ENCODE measurements at places on chromosomes 2 and 18.

DNA sequence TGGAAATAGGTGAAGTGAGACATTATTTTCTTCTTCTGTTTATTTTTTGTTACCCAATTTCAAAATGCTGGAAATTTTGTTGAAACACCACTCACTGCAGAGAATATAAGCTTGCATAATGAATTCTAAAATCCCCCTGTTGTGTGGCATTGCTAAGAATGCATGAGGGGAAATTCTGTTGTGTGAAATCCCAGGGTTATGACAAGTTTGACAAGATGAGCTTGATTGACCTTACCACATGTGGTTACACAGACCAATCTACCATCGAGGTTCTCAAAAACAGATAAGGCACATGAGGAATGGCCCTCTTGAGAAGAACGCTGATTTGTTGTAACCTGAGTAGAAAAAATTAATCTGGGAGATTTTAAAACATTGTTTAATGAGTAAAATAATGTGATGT is 261.6 kb upstream of the MMADHC start:
- DNase-seq: no peak

GRCh38 chr18:48558248-48558647 is 19.4 kb downstream of the CTIF start:
- no peak for DNase-seq

- DNase-seq: no peak
Measured at GRCh38 chr2:133515271-133515670, 53.0 kb downstream of the NCKAP5 start.

GRCh38 chr2:37454851-37455762 is 110.7 kb downstream of the QPCT start:
- DNase-seq: peak; percentile 8

DNA sequence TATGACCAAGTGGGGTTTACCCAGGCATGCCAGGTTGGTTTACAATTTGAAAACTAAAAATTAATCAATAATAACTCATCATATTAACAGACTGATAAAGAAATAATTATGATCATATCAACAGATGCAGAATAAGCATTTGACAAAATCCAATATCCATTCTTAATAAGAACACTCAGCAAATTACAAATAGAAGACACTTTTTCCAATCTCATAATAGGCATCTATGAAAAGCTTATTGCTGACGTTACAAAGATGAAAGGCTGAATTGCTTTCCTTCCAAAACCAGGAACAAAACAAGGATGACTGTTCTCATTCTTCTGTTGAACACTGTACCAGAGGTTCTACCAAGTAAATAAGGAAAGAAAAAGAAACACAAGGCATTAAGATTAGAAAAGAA is 55.1 kb upstream of the C2orf15 start:
- no peak for DNase-seq

DNA sequence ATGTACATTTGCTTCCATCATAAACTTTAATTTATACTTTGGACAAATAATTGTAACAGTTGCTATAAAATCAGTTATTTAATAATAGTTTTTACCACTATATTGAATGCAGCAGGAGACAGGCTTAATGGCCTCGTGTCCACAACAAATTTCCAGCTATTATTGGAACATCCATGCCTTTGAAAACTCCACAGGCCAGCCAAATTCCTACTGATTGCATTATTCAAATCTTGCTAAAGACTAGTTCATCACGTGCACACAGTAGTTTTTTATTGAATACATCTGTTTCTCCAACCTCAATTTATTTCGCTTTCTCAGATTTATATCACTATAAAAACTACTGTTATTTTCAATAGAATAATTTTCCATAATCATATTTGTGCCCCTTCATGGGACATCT is 18.4 kb upstream of the PTPRM start:
- DNase-seq: no peak

GRCh38 chr2:46045888-46046287 is 251.3 kb upstream of the EPAS1 start:
- no peak for DNase-seq

DNA sequence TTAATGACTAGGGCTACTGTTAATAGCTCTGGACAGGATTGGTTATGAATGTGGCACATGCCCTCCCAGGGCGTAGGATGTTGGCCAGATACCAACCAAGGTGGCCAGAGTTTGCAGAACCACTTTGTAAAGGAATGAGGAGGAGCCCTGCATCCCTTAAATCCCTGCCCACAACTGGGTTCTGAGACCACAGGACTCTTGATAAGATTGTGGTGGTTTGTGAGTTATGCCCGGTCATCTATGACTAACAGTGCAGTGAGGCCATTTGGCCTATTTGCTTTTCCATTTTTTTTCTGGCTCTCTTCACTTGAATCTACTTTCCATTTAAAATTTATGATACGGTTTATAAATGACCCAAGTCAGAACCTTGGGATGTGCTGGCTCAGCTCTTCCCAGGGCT is 294.5 kb downstream of the PRKCE start:
- no peak for DNase-seq

DNA sequence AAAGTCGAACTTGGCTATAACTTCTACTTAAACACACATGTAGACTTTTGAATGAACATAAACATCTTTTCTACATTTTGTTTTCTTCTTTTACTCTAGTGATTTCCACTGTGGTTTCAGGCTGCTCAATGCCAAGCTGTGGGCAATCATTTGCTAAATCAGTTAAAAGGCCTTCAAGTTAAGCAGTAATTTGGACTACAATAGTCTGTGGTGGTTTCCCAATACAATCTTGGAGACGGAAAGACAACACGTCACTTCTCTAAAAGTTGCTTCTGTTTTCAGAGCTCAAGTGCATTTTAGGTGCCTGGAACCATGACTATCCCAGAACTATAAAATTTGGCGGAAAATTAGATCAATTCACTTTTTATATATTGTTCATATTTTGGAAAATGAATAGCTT is 69.4 kb downstream of the TXNL1 start:
- no peak for DNase-seq

GRCh38 chr2:173544641-173545363 is 190.1 kb downstream of the CDCA7 start:
- DNase-seq: no peak

- no peak for DNase-seq
Measured at GRCh38 chr18:28112056-28112470, 64.9 kb downstream of the CDH2 start.

DNA sequence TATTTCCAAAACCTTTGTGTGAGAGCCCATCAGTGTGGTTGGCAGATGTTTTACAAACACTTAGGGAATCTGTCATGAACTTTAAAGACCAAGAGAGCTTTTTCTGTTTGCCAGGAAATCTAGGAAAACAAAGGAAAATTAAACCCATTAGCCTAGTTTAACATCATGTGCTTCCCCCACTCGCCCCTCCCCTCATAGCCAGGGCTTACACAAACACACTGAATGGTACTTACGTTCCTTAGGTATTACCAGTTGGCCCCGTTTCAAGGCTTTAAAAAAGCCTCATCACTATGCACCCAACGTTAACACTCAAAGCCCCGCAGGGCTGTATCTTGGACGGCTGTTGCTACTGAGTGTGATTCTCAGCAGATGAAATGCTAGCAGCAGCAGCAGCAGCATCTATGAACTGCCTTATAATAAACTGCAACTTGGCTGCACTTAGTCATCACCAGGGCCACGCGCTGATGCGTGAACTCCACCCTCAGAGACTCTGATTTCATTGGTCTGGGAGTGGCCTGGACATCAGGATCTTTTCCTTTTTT is 20.1 kb upstream of the TTC39C start:
- DNase-seq: peak; percentile 100

DNA sequence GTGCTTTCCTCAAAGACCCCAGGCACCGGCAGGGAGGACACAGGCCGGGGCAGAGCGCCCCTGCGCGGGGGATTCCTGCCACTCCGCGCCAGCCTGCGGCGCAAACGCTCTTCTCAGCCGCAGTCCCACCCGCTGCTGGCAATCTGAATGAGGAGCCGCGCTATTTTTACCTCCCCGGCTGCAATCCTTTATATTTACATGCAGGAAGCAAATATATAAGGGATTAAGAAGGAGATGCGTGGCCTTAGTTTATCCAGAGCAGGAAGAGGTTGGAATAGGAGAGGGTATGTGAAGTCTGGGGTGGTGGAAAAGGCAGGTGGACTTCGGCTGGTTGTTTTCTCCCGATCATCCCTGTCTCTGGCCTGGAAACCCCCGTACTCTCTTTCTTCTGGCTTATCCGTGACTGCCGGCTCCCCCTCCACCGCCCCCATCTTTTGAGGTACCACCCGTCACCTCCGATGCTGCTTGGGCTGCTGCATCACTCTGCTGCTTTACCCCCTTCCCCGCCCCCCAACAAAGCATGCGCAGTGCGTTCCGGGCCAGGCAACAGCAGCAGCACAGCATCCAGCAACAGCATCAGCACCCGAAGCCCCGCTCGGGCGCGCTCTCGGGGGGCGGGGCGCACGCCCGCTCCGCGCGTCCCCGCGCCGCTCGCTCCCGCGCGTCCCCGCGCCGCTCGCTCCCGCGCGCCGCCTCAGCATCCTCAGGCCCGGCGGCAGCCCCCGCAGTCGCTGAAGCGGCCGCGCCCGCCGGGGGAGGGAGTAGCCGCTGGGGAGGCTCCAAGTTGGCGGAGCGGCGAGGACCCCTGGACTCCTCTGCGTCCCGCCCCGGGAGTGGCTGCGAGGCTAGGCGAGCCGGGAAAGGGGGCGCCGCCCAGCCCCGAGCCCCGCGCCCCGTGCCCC is at the start of gene ADAM23:
Gene ADAM23, plus strand, starts transcription at position 700 of the 902 bp plus-strand sequence. CDS start 335 bp downstream, outside the sequence.
- DNase-seq: peak; percentile 80

GRCh38 chr2:142306131-142306530 is 175.3 kb upstream of the LRP1B start:
- no peak for DNase-seq

DNA sequence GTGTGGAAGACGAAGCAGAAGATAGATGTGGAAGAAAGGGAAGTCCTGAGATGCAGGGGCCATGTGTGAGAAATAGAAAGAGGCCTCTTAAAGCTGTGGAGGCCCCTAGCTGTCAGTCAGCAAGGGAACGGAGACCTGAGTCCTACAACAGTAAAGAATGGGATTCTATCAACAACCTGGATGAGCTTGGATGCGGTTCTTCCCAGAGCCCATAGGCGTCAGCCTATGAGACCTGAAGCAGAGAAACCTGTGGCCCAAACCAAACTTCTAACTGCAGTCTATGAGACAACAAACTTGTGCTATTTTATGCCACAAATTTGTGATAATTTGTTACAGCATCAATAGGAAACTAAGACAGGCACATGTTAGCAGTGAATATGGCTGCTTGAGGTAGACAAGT is 583.7 kb downstream of the ADCYAP1 start:
- no peak for DNase-seq

GRCh38 chr2:224442071-224442967 is 40.4 kb upstream of the FAM124B start:
- no peak for DNase-seq

DNA sequence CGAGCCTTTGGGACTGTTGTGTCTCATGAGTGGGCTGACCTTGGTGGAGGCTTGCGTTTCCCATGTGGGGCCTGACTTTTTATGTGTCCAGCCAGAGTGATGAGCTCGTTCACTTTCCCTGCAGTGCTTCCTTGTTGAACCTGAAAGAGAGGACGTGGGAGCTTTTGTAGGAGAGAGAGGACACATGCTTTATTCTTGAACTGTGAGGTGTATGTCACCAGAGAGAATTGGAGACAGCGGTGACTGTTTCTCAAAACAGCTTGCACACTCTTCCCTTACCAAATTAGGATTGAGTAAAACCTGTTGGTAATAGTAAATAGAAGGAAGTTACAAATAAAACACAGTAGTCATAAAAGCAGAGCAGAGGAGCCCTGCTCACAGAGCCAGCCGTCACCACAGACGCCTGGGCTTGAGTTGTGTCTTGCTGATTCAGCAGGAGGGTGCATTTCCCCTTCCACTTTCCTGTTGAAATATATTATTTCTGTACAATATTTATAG is 60.7 kb downstream of the INPP4A start:
- DNase-seq: no peak

GRCh38 chr18:9771261-9771976 is 63.3 kb downstream of the RAB31 start:
- DNase-seq: no peak

GRCh38 chr18:47747260-47747795 is 183.1 kb downstream of the SMAD2 start:
- DNase-seq: no peak

DNA sequence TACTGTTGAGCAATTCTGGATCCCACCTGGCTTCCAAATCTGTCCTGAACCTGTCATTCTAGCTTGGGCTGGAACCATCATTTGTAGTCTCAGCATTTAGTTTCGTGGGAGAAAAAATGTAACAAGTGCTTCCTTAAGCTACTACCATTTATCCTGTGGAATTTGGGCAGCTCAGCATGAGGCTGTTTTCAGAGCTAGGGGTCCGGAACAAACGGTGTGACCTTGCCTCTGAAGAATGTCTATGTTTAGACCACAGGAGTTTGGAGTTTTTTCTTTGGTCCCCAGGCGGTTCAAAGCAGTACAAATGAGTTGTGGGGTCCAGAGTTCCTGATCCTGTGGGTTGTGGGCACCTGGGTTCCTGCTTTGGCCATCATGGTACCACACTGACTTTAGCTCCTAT is 59.1 kb upstream of the TMEM178A start:
- no peak for DNase-seq

DNA sequence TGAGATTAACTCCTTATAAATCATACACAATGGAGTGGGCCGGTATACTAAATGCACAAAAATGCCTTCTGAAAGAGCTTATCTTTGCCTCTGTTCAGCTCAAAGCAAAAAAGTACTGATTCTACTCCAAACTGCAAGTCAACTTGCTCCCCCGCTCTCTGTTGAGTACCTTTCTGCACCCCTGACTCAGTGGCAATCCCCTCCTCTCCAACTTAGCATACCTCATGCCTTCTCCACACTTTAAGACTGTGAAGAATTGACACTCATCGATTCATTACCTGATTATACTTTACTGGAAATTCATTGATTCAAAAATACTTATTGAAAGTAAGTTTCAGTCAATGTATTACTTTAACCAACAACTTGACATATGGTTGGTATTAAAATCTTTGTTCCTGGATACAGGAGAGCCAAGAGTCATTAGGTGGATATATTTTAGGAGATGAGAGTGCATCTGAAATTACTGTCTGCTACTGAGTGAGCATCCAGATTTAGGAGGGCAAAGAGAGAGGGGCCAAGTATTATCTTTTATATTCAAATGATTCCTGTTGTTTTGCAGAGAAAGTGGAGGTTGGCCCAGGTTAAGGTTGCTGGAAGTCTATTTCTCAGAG is 187.7 kb downstream of the ICOS start:
- DNase-seq: no peak

DNA sequence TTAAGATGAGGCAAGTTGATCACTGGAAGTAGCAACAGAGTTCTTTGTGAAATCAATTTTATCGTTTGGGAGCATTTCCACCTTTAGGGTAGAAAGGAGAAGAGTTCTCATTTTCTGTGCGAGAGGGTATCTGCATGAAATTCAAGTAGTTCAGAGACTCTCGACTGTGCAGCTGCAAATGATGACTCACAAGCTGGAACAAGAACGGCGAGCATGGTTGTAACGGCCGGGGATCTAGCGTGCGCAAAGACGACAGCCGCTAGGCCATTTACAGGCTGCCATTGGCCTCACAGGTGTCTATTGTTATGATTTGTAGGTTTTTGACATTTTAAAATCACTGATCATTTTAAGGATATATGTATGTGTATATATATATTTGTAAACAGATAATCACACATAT is 5.2 kb downstream of the KLHL29 start:
- no peak for DNase-seq
